ENCODE measurements at places on chromosomes 13 and 19.

GRCh38 chr13:45316338-45316737 is 24.6 kb downstream of the TPT1 start:
- no peak for DNase-seq

DNA sequence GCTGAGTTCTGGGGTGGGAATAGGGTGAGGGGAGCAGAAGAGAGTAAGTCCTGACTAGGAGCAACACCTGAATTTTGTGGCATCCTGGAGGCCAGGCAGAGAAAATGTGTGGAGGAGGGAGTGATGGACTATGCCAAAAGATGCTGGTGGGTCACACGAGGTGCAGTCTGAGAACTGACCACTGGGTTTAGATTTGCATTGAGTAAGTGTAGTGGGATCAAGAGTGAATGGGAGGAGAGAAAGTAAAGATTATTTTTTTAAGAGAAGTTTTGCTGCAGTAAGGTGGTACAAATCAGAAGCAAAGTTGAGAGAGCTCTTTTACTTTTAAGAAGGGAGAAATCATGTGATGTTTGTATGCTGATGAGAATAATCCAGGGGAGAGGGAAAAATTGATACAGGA is 405.1 kb downstream of the DLEU7 start:
- no peak for DNase-seq

- DNase-seq: no peak
These were observed 19.0 kb upstream of the ACOD1 start for GRCh38 chr13:76929320-76929719.

GRCh38 chr13:86601351-86601750 is 802.1 kb upstream of the SLITRK6 start:
- DNase-seq: no peak

DNA sequence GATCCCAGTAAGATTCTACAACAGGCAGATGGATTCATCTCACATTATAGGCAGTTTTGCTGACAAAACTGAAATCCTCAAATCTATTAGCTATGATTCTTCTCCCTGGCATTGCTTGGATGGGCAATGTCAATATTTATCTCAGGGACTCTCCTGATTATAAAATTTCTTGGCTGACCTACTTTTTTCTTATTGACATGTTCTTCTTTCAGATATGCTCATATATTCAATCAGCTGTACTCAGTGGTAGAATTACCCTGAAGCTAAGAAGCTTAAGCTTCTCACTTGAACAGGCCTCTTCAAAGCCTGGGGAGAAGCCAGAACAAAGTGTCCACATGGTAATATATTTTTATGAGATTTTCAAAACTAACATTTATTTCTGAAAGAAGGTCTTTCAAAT is 513.6 kb downstream of the PCDH9 start:
- DNase-seq: no peak

- DNase-seq: no peak
These were observed 298.8 kb downstream of the LMO7 start for GRCh38 chr13:75934889-75935288.

DNA sequence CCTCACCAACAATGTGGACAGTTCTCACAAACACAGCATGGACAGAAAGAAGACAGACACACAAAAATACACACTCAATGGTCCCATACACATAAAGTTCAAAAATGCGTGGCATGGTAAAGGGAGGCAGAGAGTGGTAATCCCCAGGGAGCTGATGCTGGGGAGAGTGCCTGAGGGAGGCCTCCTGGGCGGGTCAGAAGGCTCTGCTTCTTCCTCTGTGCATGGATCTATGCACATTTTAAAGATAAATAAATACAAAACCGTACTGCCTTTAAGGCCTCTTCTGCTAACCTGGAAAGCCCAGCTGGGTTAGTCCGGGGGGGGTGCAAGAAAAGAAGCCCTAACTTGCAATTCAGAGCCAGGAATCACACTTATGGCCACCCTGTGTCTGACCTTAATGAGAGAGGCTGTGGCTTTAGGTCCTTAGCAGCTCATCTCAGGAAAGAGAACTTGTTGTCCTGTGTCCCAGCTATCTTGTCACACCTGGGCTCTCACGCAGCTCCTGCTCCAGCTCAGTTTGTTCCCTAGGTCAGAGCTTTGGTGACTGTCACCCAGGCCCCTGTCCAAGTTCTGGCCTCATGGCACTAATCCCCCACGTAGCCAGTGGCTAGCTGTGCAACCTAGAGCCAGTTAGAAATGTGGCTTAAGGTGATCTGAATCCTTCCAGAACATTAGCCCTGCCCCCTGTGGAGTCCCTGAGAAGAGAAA is 28.5 kb downstream of the POP4 start:
- no peak for DNase-seq

DNA sequence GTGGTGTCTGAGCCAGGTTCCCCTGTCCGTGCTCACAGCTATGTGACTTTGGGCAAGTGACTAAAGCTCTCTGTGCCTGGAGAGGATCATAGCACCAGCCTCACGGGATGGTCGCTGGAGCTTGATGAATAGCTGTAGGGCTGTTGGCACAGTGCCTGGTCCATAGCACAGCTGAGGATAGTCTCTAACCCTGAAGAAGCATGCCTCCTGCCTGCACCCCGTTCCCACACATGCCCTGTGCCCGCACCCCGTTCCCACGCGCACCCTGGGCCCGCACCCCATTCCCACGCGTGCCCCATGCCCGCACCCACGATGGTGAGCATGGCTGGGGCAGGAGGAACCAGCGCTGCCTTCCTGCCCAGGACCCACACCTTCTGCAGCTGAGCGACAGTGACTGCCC is 63.7 kb upstream of the F7 start:
- no peak for DNase-seq

GRCh38 chr19:49106648-49107135 is 7.5 kb upstream of the LIN7B start:
- no peak for DNase-seq

- DNase-seq: no peak
These were observed 245.3 kb downstream of the IRS2 start for GRCh38 chr13:109541081-109541480.

DNA sequence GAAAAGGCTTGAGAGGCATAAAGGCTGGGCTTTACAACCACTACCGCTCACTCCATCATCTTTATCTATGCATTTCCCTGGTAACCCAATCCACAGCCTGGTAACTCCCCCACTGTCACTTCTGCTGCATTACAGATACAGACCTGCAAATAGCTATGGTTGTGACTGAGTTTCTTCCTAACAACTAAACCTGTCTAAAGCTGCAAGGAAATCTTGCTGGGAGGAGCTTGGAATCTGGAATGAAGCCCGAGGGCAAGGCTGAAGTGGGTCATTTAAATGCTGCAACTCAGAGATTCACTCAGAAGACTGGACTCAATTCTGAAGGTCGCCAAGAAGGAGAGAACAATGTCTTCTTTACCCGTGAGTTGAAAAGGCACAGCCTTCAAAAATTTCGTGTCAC is at the start of gene LGALS13:
Gene LGALS13, plus strand, starts transcription at position 301 of the 400 bp plus-strand sequence. Its CDS starts 45 bp downstream, at position 346.
- no peak for DNase-seq

- DNase-seq: no peak
These were observed 11.1 kb upstream of the TDRD12 start for GRCh38 chr19:32708457-32708856.

GRCh38 chr19:29872224-29872731 is 60.5 kb downstream of the CCNE1 start:
- DNase-seq: no peak

DNA sequence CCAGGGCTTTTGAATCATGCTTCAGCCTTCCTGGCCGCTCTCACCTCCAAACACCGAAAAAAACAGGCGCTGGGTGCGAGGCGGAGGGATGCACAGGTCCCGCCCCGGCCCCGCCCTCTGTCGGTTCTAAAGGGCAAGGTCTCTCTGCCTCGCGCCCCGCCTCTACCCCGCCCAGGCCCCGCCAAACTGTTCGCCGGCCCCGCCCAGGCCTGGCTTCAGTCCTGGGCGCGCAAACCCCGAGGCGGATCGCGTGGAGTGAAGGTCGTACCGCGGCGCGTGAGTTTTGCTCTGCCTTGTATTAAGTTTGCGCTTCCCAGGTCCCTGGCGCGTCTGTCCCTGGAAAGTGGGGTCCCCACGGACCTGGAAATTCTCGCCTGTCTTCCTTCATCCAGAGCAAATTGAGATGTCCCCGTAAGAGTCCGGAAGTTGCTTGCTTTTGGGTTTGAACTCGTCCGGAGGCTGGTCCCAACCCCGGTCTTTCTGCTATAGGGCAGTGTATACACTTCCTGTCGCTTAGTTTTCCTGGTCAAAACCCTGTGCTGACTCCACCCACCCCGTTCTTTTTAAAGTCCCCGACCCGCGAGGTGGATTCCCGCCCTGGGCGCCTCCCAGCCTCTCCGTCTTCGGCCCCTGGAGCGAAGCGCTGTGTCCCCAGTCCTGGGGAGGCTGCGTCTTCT is 8.4 kb downstream of the ZNF808 start:
- DNase-seq: no peak

GRCh38 chr13:53605326-53605725 is 576.7 kb downstream of the OLFM4 start:
- DNase-seq: no peak

GRCh38 chr13:113938246-113938645 is 35.6 kb downstream of the C13orf46 start:
- no peak for DNase-seq

DNA sequence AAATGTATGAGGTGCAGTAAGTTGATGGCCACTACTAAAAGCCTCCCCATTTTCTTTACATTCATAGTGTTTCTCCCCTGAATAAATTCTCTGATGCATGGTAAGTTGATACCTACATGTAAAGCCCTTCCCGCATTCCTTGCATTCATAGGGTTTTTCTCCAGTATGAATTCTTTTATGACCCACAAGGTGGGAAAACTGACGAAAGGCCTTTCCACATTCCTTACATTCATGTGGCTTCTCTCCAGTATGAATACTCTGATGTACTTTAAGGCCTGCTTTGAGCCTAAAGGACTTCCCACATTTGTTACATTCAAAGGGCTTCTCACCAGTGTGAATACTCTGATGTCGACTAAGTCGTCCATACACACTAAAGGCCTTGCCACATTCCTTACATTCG is 20.5 kb downstream of the ZNF607 start:
- no peak for DNase-seq

- peak; percentile 12 for DNase-seq
These were observed 851 bp downstream of the ZNF320 start for GRCh38 chr19:52896431-52897137.

DNA sequence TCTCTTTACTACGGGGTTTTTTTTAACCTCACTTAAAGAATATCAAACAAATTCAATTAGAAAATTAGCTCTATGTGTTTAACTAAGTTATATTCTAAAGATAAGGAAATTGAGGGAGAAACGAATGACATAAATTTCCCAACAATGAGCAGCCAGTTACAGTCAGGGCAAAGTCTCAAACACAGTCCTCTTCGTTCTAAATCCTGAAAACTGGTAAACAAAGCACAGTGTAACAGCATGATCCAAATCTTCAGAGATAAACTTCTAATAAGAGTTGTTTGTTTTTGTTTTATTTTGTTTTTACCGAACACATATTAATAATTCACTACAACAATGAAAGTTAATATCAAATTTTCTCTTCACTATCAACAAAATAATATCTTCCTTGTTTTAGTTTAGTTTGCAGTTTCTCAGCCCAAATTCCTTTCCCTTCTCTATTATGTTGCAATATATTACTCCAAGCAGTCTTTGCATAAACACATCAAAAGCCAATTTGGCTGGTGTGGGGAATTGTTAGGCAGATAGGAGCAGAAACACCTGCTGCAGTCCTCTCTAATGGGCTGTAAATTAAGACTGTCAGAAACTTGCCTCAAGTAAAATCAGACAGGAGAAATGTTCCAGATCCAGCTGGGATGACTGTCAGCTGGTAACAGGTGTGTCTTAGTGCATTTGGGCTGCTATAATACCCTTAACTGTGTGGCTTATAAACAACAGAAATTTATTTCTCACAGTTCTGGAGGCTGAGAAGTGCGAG is 106.5 kb upstream of the SGCG start:
- no peak for DNase-seq

GRCh38 chr13:107865643-107866031 is 349.7 kb downstream of the LIG4 start:
- no peak for DNase-seq

DNA sequence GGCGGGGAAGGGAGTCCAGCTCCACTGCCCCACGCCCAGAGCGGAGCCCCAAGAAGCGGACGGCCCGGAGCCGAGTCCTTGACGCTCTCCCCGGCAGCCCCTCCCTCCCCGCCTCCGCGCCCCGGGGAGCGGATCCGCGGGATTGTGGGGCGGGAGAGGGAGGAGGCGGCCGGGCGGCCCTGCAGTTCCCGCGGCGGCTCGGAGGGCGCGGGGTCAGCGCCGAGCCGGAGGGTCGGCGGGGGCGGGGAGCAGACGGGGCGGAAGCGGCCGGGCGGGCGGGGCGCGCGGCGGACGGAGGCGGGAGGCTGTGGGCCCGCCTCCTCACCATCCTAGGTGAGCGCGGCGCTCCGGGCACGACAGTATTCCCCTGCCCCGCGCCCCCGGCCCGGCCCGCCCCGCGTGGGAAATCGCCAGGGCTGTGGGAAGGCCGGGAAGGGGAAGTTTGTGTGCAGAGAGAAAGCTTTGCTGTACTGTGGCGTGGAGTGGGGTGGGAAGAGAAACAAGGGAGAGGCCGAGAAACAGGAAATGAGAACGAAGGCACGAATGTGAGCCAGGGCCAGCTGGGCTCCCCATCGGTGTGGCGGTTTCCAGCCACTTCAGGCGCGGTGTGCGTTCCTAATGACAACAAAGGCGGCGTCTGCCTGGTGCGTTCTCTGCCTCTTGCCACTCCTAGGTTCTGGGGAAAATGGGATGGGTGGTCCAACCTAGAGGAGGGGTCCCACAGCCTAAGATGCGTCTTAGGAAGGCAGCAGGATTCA is 1.3 kb upstream of the KLF12 start:
- no peak for DNase-seq

GRCh38 chr13:35485424-35485823 is 8.9 kb upstream of the MAB21L1 start:
- no peak for DNase-seq

- DNase-seq: no peak
These were observed 23.2 kb upstream of the CPAMD8 start for GRCh38 chr19:17049711-17050280.

- no peak for DNase-seq
These were observed 5.1 kb downstream of the USE1 start for GRCh38 chr19:17220207-17220758.

- no peak for DNase-seq
These were observed 10.2 kb downstream of the PLPPR3 start for GRCh38 chr19:811506-812048.

DNA sequence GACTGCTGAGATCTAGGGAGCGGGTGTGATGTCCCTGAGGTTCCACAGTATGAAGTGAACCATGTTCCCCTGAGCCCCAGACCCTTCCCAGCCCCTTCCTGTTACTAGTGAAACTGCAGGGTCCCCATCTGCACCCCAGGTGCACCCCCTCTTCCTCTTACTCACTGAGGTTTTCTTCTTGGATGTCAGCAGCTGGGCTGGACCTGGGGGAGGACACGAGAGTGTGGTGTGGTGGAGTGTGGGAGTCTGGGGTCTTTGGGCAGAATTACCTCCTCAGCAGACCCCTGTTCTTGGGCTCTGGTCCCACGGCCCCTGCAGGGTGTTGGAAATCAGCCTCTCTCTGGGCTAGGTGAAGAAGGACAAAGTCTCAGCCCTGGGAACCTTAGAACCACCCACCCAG is 3.3 kb upstream of the LILRA6 start:
- no peak for DNase-seq

GRCh38 chr19:10952809-10953208 is 8.0 kb upstream of the SMARCA4 start:
- no peak for DNase-seq

Data from CMK (cell line).